Immature natural killer cell (primary cell): ENCODE measurements at places on chromosomes 7 and 10. TPM values are rescaled to one million over a fixed set of nuclear protein-coding genes. Genes with fewer than 3 reads are reported as not detected.

GRCh38 chr7:15720849-15721471 lies 34.5 kb upstream of the MEOX2 start:
- no peak overlapping the region for H3K27ac ChIP-seq
- no peaks in the 10 kb centered on the region for H3K27me3 ChIP-seq
- no peak overlapping the region for H3K4me3 ChIP-seq
- no peak for DNase-seq
- H3K36me3 ChIP-seq = no peaks in the 10 kb centered on the region

GRCh38 chr10:128473396-128473795 lies 347.2 kb upstream of the MKI67 start:
- no peaks in the 10 kb centered on the region for H3K36me3 ChIP-seq
- no peak overlapping the region for H3K4me3 ChIP-seq
- H3K27me3 ChIP-seq = peaks cover 2% of the 10 kb centered on the region
- H3K4me1 ChIP-seq = no peaks in the 10 kb centered on the region
- no peak for DNase-seq

DNA sequence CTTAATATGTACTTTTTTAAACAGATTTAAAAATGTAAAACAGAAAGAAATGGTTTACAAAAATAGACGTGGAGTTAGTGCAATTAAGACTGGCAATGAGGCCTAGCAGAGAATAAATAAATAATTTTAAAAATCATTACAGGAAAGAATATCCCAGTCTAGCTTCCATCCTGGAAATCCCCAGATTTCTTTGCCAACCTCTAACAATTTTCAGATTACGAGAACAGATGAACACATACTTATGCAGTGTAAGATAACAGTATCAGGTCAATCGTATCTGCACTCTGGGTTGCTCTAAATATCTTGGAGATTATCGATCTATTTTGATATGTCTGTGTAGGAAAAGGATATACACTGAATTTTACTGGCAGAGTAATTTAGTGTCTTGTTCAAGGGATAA lies 210.5 kb downstream of the SEMA3A start:
- H3K36me3 ChIP-seq = no peaks in the 10 kb centered on the region
- no peak overlapping the region for H3K27ac ChIP-seq

GRCh38 chr10:62149621-62150020 lies 119.0 kb downstream of the RTKN2 start:
- no peaks in the 10 kb centered on the region for H3K4me1 ChIP-seq
- H3K36me3 ChIP-seq = no peaks in the 10 kb centered on the region
- H3K4me3 ChIP-seq = no peak overlapping the region
- no peak for DNase-seq
- H3K27me3 ChIP-seq = no peaks in the 10 kb centered on the region

- no peak for DNase-seq
- no peaks in the 10 kb centered on the region for H3K36me3 ChIP-seq
- H3K27me3 ChIP-seq = peaks cover 3% of the 10 kb centered on the region
- peaks cover 5% of the 10 kb centered on the region for H3K4me1 ChIP-seq
Measured at GRCh38 chr7:4066206-4066605, 615.9 kb upstream of the FOXK1 start.

GRCh38 chr10:130409331-130409730 lies 273.1 kb downstream of the GLRX3 start:
- H3K27me3 ChIP-seq = no peaks in the 10 kb centered on the region
- no peak for DNase-seq
- H3K4me1 ChIP-seq = no peaks in the 10 kb centered on the region
- H3K4me3 ChIP-seq = no peak overlapping the region

- no peaks in the 10 kb centered on the region for H3K27me3 ChIP-seq
- peaks cover 28% of the 10 kb centered on the region for H3K4me1 ChIP-seq
- H3K36me3 ChIP-seq = no peaks in the 10 kb centered on the region
- no peak overlapping the region for H3K4me3 ChIP-seq
- no peak overlapping the region for H3K27ac ChIP-seq
Measured at GRCh38 chr10:113379091-113379490, 173.8 kb upstream of the HABP2 start.

DNA sequence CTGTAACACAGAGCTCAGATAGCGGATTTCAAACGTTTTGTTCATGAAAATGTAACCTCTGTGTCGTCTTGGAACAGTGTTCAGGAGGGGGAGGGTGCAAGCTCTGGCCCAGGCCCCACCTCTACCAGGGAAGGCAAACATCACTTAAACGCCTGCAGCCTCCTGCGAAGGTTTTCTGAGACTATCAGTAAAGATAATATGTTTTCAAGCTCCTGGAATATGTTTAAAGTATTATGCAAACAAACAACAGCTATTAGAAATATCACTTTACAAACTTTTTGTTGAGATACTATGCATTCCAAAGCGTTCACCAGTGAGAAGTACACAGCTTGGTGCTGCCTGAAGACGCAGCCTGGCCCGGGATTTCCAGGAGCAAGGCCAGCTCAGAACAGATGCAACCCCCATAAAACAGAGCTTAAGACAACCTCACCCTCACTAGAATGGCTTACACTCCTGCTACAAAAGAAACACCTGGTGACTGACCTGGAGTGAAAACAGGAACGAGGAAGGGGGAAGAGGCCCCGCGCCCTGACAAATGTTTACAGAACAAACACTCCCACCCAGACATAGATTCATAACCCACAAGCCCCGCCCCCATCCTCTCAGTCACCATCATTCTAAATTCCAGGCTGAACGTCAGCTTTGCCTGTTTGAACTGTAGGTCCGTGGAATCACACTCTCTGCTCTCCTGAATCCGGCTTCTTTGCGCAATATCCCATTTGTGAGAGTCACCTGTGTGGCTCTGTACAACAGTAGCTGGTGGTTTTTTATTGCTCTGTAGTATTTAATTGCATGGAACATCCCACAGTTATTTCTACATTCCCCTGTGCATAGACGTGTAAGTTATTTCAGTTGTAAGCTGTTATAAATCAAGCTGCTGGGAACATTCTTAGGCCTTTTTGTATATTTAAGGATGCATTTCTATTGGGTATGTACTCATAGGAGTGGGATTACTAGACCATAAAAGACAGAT lies 155.0 kb downstream of the PTPRN2 start:
- peaks cover 4% of the 10 kb centered on the region for H3K27me3 ChIP-seq
- no peak overlapping the region for H3K27ac ChIP-seq
- no peaks in the 10 kb centered on the region for H3K4me1 ChIP-seq
- no peaks in the 10 kb centered on the region for H3K36me3 ChIP-seq

DNA sequence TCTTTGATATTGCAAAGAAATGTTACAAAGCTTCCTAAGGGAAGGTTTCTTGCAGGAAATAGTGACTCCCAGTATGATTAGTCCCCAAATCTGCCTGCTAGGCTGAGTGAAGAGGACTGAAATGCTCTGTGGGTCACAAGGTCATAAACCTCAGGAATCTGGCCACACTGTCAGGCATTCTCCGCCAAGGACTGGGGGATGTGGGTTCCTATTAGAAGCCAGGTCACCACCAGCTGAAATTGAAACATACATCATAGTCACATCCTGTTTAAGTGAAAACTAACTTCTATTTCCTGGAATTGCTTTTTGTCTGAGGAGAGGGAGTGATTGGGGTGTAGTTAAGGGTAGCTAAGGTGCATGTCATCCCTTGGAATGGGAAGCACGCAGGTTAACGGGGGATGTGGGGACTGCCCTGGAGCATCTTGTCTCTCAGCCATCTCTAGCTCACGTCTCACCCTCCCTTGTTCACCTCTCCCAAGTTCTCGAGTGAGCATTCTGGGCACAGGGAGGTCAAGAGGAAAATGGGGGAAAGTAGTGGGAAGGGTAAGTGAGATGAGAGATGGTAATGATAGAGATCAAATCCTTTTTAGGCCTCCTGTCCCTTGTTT lies 12.0 kb upstream of the GSAP start:
- DNase-seq = peak; percentile 55
- H3K4me1 ChIP-seq = peaks cover 28% of the 10 kb centered on the region
- H3K27me3 ChIP-seq = peaks cover 10% of the 10 kb centered on the region
- peak overlapping the region; percentile 99 for H3K27ac ChIP-seq
- H3K4me3 ChIP-seq = peak overlapping the region; percentile 86
- H3K36me3 ChIP-seq = no peaks in the 10 kb centered on the region

- no peaks in the 10 kb centered on the region for H3K4me1 ChIP-seq
- no peak overlapping the region for H3K4me3 ChIP-seq
- H3K27me3 ChIP-seq = peaks cover 4% of the 10 kb centered on the region
- no peak for DNase-seq
- no peak overlapping the region for H3K27ac ChIP-seq
- no peaks in the 10 kb centered on the region for H3K36me3 ChIP-seq
Measured at GRCh38 chr7:106485031-106485551, 175.9 kb downstream of the CCDC71L start.

DNA sequence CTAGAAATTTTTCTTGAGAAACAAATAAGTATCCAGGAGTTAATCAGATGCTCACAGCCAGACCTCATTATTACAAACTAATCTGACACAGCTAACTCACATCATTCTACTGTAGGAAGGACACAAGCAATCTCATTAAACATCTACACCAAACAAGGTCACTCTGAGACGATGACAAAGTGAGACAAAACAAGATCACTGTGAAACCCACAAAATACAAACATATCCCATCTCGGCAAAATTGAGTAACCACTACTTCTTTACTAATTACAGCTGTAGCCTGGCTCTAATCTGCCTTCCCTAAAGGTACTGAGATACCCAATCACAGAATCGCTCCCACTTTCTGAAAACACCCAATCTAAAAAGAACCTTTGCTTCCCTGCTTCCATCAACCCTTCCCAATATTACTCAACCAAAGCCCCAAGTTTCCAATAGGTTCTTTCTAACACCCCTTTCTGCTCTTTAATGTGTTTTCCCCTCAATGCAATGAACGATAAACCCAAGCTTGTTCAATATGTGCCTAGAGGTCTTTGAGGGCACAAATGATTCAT lies 26.9 kb downstream of the CCDC6 start:
- peak; percentile 13 for DNase-seq
- H3K27ac ChIP-seq = peak overlapping the region; percentile 38
- no peaks in the 10 kb centered on the region for H3K36me3 ChIP-seq
- peaks cover 68% of the 10 kb centered on the region for H3K4me1 ChIP-seq
- peak overlapping the region; percentile 31 for H3K4me3 ChIP-seq

GRCh38 chr7:27647046-27647445 lies 15.6 kb downstream of the HIBADH start:
- no peak overlapping the region for H3K4me3 ChIP-seq
- H3K27ac ChIP-seq = no peak overlapping the region
- no peak for DNase-seq
- H3K27me3 ChIP-seq = peaks cover 2% of the 10 kb centered on the region
- peaks cover 8% of the 10 kb centered on the region for H3K4me1 ChIP-seq

The RADIL gene
- not detected for polyA plus RNA-seq

The TACC2 gene
- not detected for polyA plus RNA-seq

The CHST3 gene
- not detected for polyA plus RNA-seq

The C10orf67 gene
- polyA plus RNA-seq = not detected

The FEZF1 gene
- not detected for polyA plus RNA-seq

The LRRN3 gene
- polyA plus RNA-seq = not detected

The COBL gene
- not detected for polyA plus RNA-seq

The PDSS1 gene
- polyA plus RNA-seq = 2.7 TPM
